ENCODE measurements at places on chromosomes 12 and 14. TPM values are rescaled to one million over a fixed set of nuclear protein-coding genes. Genes with fewer than 3 reads are reported as not detected.

Gene KLHL33
- 0.57 TPM for total RNA-seq

Gene PCED1B
- total RNA-seq = 79.4 TPM

Gene NCAPD2
- 46.3 TPM for total RNA-seq

Gene SLC25A47
- not detected for total RNA-seq

Gene SLC6A12
- total RNA-seq = not detected

Gene JDP2
- total RNA-seq = 0.75 TPM

Gene VSIG10
- total RNA-seq = 5.0 TPM

Gene ARHGEF25
- 0.55 TPM for total RNA-seq

Gene SH2B3
- total RNA-seq = 12.5 TPM

Gene SYNDIG1L
- total RNA-seq = 0.30 TPM

Gene RNASE3
- total RNA-seq = not detected
